GM23248 (cell line): ENCODE measurements at places on chromosomes 16 and 17.

- no peak for DNase-seq
Measured at GRCh38 chr17:43439041-43439440, 40.2 kb downstream of the ARL4D start.

DNA sequence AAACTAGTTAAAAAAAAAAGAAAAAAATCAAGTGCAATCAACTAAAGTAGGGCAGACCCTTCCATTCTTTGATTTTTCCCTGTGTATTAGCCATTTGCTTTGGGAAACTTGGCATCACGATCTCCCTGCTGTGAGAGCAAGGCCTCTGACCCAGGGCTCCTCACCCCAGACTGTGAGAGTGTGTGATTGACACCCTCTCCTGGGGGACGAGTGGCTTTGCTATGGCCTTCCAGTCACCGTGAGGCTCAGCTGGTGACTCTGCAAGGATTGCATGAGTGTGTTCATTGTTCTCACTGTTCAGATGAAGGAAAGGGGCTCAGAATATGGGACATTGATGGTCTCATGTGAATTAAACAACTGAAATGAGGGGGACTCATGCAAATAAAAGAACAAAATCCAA, 69.0 kb upstream of the BCAR1 start:
- DNase-seq = peak; percentile 46

DNA sequence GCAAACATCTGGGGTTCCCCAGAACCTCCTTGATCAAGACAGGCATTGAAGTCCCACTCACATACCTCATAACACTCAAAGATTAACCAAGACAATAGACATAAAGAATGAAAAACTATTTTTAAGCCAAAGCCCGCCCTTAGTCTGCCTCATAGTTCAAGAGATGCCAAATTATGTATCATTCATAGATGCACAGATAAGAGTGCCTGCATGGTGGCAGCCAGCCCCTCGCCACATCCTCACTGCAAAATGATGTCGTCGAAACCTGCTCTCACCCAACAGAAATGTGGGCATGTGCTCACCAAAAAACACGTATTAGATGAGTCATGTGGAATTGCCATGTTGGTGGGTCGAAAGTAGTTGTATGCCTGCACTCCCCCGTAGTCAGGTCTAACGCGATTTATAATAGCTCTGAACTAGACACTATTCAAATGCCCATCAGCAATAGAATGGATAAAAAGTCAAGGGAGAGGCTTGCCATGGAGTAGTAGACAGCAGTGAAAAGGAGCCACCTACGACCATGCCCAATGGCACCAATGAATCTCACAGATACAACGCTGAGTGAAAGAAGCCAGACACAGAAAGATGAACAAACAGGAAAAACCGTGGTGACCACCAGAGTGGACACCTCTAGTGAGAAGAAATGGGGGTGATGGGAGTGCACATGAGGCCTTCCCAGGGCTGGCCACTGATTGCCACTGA, 64.8 kb downstream of the C16orf95 start:
- DNase-seq = peak; percentile 33

- DNase-seq = no peak
Measured at GRCh38 chr17:58253082-58253481, 14.7 kb downstream of the LPO start.

DNA sequence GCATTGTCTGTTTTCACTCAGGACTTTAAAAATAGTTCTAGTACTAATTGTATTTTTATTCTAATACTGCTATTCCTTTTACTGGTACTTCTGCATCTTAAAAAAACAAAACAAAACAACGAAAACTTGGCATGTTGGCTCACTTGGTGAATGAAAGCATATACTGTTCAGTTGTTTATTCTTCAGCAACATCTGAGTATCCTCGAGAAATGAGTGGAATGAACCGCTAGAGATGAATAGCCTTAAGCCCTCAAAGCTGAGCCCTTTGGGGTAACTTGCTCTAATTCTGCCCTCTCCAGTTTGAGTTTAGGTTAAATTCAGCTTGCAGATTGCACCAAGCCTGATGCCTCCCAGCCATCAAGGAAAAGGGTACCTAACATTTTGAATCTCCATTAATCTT, 126.5 kb downstream of the WWOX start:
- no peak for DNase-seq

DNA sequence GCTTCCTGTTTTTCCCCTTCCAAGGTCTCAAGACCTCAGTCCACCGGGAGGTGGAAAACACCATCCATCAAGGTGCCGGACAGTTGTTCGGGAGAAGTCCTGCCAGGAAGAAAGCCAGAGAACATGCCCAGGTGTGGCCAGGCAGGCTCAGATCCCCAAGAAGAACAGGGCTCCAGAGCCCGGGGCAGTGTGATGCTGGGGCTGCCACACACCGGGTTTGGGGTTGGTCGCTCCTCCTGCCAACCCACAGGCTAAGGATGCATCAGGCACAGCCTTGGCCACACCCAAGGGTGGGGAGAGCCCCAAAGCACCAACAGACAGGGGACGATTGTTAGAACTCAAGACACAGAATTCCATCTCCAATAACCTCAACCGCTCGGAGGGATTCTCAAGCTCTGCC, 19.7 kb downstream of the ZFHX3 start:
- DNase-seq = no peak

- no peak for DNase-seq
Measured at GRCh38 chr17:50268743-50269275, 5.5 kb upstream of the TMEM92 start.

DNA sequence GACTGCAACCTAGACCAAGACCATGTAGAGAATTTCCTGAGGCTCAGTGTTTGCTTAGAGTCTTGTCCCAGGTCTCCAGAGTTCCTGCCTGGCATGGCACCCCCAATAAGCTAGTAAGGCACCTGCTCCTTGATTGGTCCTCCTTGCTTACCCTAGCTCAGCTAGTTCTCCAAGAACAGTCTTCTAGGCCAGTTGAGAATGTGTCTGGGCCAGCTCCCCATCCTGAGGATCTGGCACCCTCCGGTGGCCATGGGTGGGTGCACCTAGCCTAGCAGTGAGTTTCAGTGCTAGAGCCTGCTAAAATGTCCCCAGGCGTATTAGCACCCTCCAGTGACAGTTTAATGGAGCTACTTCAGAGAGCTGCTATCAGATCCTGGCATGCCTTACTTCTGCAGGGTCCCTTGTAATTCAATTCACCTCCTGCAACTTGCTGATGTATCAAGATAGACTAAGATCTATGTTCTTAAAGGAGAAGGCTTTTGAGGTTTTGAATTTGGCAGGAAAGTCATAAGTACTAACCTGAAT, 44.4 kb upstream of the MED13 start:
- peak; percentile 85 for DNase-seq

GRCh38 chr17:17343160-17343735, 40.1 kb downstream of the NT5M start:
- DNase-seq = no peak

DNA sequence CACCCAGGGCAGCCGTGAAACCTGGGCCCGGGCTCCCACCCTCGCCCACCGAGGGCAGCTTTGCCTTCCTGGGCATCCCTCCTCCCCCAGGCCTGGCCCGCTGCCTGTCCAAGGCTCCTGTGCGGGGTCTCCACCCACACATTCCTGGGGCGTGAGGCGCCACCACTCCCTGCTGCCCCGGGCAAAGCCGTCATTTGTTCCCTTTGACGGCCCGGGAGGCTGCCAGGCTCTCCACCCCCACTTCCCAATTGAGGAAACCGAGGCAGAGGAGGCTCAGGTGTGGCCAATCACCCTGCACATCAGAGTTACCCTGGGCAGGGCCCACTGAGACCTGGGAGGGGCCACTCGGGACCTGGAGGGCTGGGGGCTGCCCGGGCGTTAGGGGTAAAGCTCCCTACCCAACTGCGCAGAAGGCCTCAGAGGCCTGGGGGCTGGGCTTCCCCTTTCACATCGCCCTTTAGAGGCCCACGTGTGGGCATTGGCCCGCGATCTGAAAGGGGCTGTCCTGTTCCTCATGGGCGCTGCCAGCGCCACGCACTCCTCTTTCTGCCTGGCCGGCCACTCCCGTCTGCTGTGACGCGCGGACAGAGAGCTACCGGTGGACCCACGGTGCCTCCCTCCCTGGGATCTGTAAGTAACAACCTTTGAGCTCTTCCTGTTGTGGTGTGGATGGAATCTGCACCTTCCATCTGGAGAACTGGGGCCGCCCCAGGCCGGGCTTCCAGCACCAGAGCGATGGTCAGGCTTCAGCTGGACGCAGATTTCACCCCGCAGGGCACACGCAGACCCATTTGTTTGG, at the start of gene MSLN:
Gene MSLN, plus strand, starts transcription at position 190 of the 799 bp plus-strand sequence. CDS start 1,947 bp downstream, outside the sequence.
- no peak for DNase-seq

DNA sequence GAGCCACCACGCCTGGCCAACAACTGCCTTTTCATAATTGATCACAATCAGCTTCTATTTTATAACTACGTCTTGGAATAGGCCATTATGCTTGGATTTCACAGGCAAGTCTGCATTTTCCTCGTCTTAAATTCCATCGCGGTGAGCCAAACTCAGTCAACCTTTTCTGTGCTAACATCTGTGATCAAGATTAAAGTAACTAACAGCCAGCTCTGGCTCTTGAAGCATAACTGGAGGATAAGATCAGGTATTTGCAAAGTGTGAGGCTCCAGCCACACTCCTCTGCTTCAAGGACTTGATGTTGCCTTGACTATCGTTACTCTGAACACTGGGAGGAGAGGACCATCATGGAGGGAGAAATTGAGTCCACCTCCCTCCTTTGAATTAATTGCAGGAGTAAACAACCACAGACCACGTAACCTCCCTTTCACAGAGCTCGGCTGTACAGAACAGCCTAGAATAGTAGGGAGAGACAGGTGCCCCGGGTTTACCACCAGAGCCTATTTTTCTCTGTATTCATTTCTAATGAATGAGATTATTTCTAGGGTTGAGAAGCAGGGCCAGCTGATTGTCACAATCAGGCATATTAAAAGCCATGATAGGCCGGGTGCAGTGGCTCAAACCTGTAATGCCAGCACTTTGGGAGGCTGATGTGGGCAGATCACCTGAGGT, 143.0 kb downstream of the XYLT1 start:
- DNase-seq = no peak

- peak; percentile 20 for DNase-seq
Measured at GRCh38 chr16:73124097-73124652, 76.2 kb upstream of the ZFHX3 start.

- DNase-seq = no peak
Measured at GRCh38 chr16:28058839-28059589, 4.5 kb downstream of the GSG1L start.

DNA sequence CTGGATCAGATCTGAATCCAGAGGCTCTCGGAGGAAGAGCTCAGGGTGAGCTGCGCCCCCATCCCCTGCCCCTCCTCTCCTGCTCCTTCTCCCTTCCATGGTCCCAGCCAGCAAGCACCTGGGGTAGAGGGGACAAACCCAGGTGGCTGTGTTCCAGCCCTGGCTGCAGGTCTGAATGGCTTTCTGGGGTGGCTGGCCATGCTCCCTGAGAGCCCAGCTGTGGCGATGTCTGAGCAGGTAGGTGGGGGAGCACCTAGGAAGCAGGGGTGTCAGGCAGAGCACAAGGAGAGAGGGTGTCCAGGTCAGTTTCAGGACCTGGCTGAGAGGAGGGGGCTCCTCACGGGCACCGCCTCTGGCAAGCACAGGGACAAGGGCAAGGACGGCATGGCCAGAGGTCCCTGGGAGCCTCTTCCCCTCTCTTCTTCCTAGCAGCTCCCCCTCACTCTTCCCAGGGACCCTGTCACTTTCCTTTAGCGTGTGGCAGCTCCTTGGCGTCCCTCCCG, 310.0 kb downstream of the SEC14L1 start:
- no peak for DNase-seq

DNA sequence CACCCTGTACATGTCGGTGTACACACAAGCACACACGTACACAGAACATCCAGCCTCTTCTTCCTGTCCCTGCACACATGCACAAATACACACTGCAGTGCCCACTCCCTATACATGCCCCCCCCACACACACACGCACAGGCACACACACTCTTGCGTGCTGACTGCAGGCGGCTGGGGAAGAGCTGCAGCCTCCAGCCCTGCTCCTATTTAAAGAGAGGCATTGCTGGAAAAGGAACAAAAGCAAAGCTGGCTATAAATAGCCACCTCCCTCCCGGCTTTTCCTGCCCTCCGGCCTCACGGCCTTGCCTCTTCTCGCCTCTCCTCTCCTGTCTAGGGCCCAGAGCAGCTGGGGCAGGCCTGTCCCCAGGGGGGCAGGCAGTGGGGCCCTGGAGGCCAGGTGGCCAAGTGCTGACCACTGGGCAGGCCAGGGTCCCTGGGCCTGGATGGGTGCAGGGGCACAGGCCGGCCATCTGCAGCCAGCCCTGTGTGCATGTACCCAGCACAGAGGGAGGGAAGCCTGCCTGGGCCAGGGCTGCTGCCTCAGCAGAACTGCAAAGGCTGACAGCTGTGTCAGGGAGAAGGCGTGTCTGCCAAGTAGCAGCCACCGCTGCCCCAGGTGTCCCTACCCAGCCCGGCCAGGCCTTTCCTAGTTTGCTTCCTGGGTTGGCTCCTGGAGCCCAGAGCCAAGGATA, 25.4 kb downstream of the RTN4RL1 start:
- peak; percentile 30 for DNase-seq

DNA sequence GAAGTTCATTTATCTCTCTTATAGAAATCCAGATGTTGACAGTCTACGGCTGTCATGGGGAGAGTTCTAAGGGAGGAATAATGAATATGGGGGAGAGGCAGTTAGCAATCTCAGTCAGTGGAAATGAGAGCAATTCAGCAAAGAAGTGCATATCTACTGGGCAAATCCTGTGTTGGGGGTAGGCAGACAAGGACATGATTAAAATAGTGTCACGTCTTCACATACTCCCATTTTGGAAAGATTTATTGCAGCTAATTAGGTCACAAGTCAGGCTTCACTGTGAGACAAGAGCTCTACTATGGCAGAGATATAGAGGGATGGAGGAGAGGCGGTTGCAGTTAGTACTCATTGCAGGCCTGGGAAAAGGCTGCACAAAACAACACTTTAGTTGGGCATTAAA, 29.8 kb downstream of the LRRC36 start:
- no peak for DNase-seq

GRCh38 chr17:74775409-74776043, 619 bp downstream of the NAT9 start:
- peak; percentile 37 for DNase-seq

DNA sequence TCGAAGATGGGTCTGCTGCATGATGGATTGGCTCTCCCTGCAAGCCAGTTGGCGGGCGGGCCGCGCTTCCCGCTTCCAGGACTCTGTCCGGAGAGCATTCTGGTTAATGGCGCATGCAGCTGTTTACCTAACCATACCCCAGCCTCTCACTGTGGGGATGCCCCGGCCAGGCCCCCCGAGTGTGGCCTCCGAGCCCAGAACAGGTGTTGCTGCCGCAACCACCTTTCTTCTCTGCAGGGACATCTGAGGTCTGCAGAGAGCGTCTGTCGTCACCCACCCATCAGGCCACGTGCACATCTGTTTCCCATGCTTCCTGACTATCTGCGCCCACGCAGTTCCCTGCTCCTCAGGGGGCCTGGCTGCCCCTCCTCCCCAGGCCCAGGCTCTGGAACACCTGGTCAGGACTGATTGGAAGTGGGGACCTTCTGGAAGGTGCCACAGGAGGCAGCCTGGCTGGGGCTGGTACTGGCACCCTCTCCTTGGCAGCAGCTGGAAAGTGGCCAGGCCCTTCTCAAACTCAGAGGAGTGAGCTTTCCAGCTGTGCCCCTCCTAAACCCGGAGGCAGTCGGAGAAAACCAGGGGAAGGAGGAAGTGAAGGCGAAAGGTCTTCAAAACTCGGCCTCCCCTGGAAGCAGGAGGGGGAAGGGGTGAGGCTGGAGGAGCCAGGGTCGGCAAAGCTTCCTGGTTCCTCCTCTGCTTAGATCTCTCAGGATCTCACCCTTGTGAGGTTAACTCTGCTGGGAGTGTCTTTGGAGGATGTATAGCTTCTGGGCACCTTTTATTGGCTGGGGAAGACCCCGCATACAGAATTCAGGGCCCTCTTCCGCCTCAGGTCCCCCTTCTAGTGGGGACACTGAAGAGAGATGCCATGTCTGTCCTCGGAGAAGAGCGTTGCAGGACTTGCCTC, 64.5 kb upstream of the CIBAR2 start:
- DNase-seq = peak; percentile 56
